ENCODE measurements at places on chromosomes 12 and 14.
A peak's percentile ranks its signal among the peaks of the same experiment; 100 is the strongest.

DNA sequence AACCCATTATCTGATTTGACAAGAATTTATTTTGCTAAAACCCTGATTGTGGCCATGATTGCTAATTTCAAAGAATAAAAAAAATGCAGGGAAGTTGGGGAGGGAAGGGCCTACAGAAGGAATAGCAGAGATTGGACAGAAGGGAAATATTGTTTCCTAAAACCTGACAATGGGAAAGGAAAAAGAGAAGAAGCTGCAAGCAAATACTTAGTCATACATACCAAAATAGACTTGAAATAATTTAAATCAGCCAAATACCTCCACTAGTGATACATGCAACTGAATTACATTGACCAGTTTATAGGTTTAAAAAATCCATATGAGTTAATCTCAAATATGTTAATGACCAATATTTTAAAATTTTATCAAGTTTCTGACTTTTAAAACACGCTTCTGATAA is 75.1 kb downstream of the PELI2 start:
- no peak for DNase-seq

- no peak for DNase-seq
These were observed 45.5 kb downstream of the RIC8B start for GRCh38 chr12:106819991-106820390.

DNA sequence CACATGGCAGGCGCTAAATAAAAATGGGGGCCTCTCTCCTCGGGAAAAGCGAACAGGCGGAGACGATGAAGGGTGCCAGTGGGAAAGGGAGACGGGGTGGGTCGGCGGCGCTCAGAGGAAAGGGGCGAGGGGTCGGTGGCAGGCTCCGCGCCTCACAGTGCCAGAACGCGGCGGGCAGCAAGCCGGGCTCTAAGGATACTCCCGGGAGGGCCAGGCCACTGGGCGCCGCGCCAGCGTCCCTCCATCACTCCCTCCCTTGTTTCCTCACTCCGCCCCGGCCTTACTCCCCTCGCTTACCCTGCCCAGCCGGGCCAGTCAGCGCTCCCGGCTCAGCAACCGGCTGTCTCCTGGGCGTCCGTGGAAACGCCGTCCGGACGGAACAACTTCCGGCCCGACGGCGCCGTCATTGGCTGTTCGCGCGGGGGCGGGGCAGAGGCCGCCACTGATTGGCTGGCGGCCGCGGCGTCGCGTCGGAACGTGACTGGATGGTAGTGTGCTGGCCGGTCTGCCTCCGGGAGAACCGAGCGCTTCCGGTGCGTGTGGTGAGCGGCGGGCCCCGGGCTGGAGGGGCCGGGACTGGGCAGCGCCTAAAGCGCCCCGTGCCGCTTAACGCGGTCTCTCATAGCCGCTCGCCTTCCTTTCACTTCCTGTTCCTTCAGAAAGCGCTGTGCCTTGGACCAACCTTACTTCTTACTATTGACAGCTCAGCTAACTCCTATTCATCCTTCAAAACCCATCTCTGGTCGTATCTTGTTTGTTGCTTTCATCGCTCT is 53.0 kb downstream of the SLC25A47 start:
- peak; percentile 92 for DNase-seq

GRCh38 chr12:95851606-95852005 is 7.1 kb upstream of the SNRPF start:
- DNase-seq = no peak

- DNase-seq = no peak
These were observed 9.2 kb upstream of the NUAK1 start for GRCh38 chr12:106147956-106148355.
